WTC11 (cell line): ENCODE measurements at places on chromosomes 16 and 17. TPM values are rescaled to one million over a fixed set of nuclear protein-coding genes. Genes with fewer than 3 reads are reported as not detected.

DNA sequence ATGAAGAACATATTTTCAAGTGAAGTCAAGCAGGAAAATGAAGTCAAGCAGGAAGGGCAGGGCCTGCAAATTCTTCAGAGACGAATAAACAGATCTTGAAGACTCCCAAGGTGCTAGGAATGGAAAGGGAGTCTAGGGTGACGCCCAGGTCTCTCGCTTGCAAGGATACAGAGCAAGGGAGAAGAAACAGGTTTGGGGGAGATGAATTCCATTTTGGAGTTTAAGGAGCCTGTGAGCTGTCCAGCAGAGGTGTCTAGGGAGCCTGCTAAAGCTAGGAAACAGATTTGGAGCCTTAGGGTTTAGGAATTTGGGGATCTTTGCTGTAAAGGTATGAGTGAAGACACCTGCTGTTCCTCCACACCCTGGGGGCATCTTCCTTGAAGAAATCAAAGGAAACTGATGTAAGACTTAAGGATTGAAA, 2.0 kb upstream of the UNKL start:
- DNase-seq: no peak

GRCh38 chr16:29926711-29927052, 656 bp upstream of the KCTD13 start:
- DNase-seq: no peak

GRCh38 chr16:15610369-15610871, 32.5 kb downstream of the MARF1 start:
- DNase-seq: no peak

DNA sequence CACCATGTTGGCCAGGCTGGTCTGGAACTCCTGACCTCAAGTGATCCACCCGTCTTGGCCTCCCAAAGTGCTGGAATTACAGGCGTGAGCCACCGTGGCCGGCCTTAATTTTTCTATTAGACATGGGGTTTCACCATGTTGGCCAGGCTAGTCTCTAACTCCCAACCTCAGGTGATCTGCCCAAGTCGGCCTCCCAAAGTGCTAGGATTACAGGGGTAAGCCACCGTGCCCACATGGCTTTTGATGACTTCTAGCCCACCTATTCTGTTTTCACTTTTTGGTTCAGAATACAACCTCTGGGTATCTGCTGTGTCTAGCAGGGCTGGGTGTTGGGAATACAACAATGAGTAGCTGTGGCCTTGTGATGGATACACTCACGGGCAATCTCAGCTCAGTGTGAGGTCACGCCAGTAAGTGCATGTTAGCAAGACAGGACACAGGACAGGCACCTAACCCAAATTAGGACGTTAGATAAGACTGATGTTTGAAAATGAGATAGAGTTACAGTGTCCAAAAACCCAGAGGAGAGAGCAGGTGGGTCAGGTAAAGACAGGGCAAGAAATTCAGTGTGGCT, 14.1 kb upstream of the YWHAE start:
- DNase-seq: no peak

DNA sequence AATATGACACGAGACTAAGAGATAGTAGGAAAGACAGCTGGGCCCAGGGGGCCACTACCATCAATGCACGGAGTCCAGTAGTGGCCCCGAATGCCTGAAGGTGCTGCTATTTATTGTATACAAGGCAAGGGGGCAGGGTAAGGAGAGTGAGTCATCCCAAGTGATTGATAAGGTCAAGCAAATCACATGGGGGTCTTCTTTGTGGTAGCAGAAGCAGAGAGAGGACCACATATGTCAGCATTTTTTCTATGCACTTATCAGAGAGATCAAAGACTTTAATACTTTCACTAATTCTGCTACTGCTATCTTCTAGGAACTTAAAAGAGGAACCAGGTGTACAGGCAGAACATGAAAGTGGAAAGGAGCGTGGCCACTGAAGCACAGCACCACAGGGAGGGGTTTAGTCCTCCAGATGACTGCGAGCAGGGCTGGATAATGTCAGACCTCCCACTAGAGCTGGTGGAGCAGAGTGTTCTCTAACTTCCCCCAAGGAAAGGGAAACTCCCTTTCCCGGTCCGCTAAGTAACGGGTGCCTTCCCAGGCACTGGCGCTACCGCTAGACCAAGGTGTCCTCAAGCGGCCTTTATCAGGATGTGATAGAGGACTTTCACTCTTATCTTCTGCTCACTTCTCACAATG, 26.4 kb upstream of the ARL4D start:
- DNase-seq: no peak

The SPN gene
- 2.3 to 2.4 TPM (median 2.3 TPM) in 3 replicates for total RNA-seq

The CHST6 gene
- total RNA-seq: 20.2 to 23.2 TPM (median 23.1 TPM) in 3 replicates

The SOCS3 gene
- total RNA-seq: 23.8 to 24.6 TPM (median 24.2 TPM) in 3 replicates

The ZFP3 gene
- 0.39 to 0.71 TPM (median 0.66 TPM) in 3 replicates for total RNA-seq
